Kidney capillary endothelial cell (primary cell): ENCODE measurements at places on chromosomes 5 and 9.
A peak's percentile ranks its signal among the peaks of the same experiment; 100 is the strongest.

- DNase-seq, result no peak
Observed at GRCh38 chr5:124451721-124452383, 294.6 kb downstream of the ZNF608 start.

DNA sequence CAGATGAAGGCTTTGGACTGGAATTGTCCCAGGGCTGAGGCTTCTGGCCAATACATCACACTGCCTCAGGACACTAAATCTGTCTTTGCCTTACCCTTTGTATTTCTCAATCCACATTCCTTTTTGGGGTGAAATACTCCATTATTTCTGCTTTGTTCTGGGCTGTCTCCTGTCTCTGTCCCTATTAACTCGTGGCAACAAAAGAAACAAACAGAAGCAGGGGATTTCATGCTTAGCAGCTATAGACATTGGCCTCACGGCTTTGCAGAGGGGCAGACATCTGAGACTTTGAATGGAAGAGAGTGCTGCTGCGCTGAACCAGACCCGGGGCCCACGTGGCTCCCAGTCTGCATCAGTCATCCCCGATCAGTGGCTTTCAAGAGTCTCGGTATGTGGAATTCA lies 129.7 kb downstream of the ARL15 start:
- DNase-seq, result no peak

GRCh38 chr5:14061106-14061505 lies 82.0 kb upstream of the TRIO start:
- no peak for DNase-seq

GRCh38 chr5:95901676-95902627 lies 59.7 kb downstream of the ELL2 start:
- peak; percentile 86 for DNase-seq

- no peak for DNase-seq
Observed at GRCh38 chr9:3807601-3808000, 281.8 kb upstream of the RFX3 start.

DNA sequence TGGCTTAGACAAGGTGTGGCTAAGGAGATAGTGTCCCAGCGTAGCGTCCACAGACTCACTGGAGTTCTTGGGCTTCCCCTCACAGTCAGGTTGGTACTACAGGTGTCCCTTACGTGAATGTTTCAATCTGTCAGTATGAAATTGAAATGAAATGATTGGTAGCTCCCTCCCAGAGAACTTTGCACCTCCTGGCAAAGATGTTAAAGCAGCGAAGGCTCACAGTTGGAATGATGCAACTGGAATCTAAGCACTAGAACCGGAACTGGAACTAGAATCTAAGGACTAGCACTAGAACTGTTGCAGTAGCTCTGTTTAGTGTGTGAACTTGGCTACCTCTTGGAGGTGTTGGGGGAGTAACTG lies 1.1 kb downstream of the SLC31A1 start:
- no peak for DNase-seq

DNA sequence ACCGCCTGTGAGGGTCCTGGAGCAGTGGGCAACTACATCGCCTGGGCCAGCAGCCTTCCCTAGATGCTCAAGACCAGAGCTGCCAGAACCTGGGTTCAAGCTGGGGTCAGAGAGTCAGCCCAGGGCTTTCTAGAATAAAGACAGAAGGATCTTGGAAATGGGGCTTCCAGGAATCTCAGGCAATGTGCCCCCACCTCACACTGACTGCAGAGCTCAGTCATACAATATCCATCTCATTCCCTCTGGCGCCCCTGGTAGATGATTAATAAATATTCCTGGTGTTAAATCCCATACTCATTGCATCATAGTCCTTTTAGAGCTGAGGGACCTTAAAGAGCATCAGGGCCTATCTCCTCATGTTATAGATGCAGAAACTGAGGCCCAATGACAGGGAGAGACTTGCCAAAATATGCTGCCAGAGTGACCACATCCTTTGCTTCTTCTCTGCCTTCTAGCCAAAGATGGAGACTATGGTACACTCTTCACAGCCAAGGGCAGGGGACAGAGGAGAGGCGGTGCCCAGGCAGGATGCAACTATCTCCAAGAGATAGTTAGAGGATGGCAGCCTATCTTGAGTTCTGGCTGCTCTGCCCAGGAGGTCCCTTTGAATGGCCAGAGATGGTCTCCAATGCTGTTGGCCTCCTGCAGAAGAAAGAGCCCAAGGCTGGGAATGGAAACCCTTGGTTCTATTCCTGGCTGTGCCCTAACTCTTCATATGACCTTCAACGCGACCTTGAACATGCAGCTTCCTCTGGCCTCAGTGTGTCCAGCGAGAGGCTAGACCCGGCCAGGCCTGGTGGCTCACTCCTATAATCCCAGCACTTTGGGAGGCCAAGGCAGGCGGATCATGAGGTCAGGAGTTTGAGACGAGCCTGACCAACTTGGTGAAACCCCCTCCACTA lies 36.2 kb upstream of the IL17B start:
- DNase-seq, result no peak

GRCh38 chr9:6777213-6777902 lies 19.6 kb downstream of the KDM4C start:
- no peak for DNase-seq

- no peak for DNase-seq
Observed at GRCh38 chr5:176748073-176748966, 62.0 kb upstream of the UNC5A start.

DNA sequence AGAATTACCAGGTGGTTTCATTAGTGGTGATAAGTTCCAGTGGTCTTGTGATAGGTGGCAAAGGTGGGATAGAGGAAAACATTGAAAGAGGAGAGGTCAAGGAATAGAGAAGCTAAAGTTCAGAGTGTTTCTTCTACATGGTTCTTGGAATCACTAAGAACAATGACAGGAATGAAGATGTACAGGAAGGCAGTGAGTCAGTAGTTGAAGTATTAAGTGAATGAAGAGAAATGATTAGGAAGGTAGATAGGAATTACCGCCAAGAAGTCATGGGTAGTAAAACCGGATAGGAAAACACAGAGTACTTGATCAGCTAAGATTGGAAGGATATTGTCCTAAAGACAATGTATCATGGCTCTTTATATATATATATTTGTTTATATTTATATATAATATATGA lies 37.9 kb upstream of the RASA1 start:
- DNase-seq, result no peak

GRCh38 chr5:759111-759751 lies 25.3 kb downstream of the ZDHHC11B start:
- DNase-seq, result no peak

- DNase-seq, result no peak
Observed at GRCh38 chr5:171474230-171474813, 54.9 kb downstream of the FGF18 start.

DNA sequence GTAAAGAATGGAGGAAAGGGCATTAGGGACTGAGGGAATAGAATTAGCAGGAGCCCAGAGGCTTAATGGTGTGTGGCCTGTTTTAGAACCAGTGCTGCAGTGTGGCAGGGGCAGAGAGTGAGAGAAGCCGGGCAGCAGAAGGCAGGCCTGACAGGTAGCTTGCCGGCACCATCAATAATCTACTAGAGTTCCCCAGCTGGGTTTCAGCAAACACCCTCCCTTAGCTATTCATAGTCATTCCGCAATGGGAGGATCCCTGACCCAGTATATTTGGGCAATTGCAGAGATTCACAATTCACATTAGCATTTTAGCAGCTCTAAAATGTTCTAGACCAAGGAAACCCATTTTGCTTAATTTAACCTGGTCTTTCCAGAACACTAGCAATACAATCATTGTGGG lies 227.8 kb downstream of the ARRDC3 start:
- no peak for DNase-seq

GRCh38 chr5:175684931-175685330 lies 27.1 kb downstream of the HRH2 start:
- DNase-seq, result no peak

DNA sequence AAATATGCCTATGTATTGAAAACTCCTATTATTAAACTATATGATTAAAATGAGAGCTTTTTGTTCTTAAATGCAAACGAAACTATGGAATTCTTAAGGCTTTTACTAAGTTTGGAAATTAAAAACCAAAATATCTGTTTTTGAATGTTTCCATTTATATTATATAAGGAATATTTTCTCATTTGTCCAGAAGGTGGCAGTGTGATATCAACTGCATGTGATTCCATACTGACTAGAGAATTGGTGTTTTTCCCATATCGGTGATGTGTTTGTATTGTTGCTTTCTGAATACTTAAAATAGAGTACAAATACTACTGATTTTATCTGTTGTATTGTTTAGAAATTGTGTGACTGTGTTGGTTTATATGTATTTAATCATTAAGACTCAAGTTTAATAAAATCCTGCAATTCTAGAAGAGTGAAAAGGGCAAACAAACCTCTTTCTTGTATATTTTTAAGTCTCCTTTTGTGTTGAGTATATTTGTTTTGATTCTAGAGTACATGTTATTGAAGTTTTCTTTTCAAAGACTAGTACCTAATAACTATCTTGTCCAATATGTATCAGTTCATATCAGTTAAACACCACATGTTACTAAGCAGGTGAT lies 320.8 kb downstream of the CCDC171 start:
- peak; percentile 53 for DNase-seq

- no peak for DNase-seq
Observed at GRCh38 chr9:91833096-91833877, 116.7 kb downstream of the ROR2 start.

- DNase-seq, result no peak
Observed at GRCh38 chr9:98992107-98992884, 48.6 kb downstream of the COL15A1 start.

GRCh38 chr9:103913899-103914298 lies 180.2 kb upstream of the SMC2 start:
- DNase-seq, result no peak

GRCh38 chr5:75993183-75993582 lies 90.0 kb upstream of the SV2C start:
- DNase-seq, result no peak

- DNase-seq, result no peak
Observed at GRCh38 chr5:38905516-38905915, 59.7 kb downstream of the OSMR start.

DNA sequence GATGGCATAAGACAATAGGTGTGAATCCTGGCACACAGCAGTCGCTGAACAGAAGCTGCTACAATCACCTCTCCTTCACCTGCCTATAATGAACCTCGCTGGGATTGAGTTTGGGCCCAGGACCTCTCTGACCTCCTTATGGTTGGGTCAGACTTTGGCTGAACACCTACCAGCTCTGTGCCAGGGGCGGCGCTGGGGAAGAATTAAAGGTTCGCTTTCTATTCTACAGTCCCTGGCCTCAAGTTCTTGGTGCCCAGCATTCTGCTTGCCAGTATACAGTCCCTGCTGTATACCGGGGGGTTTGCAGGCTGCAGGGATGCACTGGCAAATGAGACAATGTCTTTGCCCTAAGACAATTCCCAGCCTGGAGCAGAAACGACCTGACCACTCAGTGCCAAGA lies 895 bp upstream of the STRBP start:
- DNase-seq, result no peak

DNA sequence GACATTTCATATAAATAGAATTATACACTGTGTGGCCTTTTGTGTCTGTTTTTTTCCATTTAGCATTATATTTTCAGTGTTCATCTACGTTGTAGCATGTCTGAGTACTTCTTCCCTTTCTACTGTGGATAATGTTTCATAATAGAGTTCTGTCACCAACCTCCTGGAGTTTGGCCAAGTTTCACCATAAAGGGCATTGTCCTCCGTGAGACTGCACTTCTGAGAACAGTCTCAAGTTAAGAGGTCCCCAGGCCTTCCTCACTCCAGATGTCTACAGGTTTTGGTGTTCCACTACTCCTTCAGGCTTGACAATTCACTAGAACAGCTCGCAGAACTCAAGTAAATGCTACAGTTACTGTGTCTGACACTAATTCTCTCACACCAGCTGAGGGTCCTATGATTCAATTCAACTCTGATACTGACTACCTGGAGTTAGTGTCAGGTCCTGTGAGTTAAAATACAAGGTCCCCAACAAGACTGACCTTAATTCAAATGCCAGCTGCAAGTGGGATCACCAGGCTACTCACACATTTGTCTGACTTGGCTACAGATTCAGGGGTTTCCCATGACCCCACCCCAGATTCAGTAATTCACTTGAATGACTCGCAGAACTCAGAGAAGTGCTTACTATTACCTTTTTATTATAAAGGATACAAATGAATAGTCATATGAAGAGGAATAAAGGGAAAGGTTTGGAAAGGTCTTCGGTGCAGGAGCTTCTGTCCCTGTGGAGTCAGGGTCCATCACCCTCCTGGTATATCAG lies 31.1 kb downstream of the SLC35A4 start:
- no peak for DNase-seq

- DNase-seq, result no peak
Observed at GRCh38 chr5:68369023-68369359, 153.4 kb downstream of the PIK3R1 start.

- peak; percentile 46 for DNase-seq
Observed at GRCh38 chr9:116152390-116152789, 1.2 kb upstream of the PAPPA start.

DNA sequence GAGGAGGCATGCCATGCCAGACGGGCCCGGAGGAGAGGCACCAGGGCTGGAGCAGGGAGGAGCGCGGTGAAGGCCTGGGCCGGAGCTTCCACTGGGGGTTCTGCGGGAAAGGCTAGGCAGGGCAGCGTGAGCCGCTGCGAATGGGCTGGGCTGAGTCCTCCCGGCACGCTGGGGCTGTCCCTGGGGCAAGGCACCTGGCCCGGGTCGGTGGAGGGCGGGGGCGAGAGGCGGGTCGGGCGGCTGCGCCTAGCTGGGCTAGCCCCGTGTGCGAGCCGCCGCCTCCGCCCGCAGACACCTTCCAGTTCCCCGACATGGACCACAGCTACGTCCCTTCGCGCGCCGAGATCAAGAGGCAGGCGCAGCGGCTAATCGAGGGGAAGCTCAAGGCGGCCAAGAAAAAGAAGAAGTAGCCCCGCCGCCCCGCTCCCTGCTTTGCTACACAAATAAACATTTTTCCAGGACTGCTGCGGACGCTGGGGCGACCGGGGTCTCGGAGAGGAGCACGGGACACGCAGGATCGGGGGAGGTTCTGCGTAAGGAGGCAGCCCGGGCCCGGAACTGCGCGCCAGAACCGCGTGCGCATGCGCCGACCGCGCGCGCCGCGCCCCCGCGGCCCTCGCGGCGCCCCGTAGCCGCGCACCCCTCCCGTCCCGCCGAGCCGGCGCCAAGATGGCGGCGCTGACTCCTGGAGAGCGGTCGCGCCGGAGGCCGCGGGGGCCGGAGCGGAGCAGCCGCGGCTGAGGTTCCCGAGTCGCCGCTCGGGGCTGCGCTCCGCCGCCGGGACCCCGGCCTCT lies at the start of gene RABL6:
Gene RABL6 (plus strand): TSS at position 668 of the 794 bp plus-strand sequence. CDS start 249 bp downstream, outside the sequence.
- peak; percentile 71 for DNase-seq

DNA sequence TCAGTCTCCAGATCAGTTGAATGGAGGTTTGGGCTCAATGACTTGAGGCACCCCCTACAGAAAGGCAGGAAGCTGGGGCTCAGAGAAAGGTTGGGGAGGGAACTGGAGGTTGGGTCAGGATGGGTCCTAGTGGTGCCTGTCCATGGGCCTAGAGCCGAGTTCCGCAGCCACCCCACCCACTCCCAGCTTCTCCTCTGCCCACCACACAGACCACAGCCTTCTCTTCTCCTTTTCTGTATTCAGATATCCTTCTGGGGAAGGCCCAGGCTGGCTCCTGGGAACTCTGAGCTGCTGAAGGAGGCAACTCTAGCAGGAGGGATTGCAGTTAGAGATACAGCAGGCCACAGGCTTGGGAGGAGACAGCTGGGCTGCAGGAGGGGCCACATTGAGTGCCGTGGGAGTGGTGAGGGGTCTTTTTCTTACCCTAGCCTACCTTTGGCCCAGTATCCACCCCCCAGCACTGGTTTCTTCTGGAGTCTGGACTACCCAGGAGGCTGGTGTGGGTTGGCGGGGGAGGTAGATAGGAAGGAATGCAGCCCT lies 15.4 kb upstream of the PTGS1 start:
- DNase-seq, result no peak
